Right ventricle myocardium superior (tissue), 1 donor: ENCODE measurements at places on chromosomes 6 and 20. TPM values are rescaled to one million over a fixed set of nuclear protein-coding genes. Genes with fewer than 3 reads are reported as not detected.

DNA sequence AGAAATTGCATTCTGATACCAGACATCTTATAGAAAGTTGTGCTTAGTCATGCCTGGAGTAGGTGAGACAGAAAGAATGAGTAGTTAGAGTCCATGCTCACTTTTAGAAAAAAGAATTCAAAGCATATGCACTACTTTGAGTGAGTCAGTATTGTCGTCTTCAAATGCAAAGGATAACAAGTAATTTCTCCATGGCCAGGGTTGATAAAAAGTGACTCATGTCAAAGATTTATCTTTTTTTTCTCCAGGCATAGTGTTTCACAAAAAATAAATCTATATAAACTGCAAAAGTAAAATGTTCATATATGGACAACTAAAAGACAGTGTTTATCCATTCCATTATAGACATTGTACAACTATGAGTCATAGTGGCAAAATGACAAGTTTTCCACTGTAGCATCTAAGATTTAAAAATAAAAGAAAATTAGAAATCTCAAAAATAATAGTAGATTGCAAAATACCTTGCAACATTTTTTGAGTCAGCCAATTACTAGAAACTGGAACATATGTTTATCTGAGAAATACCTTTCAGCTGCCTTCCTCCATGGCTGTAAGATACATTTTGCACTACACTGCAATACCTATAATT is 329.6 kb downstream of the GRIK2 start:
- no peak for DNase-seq

The FILIP1 gene
- total RNA-seq: 160 TPM

DNA sequence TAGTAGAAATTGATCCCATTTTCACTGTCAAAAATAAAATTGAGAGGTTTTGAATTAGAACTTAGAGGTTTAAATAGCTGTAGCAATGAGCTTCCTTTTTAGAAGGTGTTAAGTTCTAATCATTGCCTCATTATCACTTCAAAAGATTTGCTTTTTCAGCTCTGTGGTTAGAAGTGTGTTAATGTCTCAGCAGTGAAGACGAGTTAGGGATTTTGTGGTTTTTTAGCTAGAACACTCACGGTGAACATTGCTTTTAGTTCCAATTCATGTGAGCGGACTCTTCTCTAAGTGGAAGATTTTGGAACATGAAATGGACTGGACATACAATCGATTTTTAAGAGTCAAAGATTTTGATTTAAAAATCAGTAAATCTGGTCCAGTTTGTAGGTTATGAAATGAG is 12.7 kb upstream of the IFNGR1 start:
- no peak for DNase-seq

The LGSN gene
- not detected for total RNA-seq

GRCh38 chr6:71248306-71248765 is 40.3 kb upstream of the OGFRL1 start:
- DNase-seq: no peak

- DNase-seq: no peak
These were observed 22.6 kb downstream of the PIGU start for GRCh38 chr20:34654207-34654744.

GRCh38 chr20:52785679-52786078 is 186.5 kb upstream of the TSHZ2 start:
- DNase-seq: peak; percentile 49

GRCh38 chr6:130908958-130909357 is 81.8 kb downstream of the SMLR1 start:
- no peak for DNase-seq

DNA sequence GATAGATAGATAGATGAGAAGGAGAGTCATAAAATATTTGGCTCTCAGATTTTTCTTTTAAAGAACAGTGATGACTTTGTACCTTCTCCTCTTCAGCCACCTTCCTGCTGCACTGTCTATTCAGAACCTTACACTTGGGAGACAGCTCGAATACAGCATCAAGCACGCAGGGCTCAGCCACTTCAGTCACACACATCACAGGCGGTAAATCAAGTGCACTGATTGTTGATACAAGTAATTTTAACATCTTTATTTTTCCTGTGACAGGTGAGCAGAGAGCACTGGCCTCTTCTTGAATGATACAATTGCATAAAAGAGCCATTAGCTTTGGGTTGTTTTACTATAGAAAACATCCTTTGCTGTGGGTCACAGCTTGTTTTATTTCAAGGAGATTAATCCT is 1118.5 kb upstream of the EYS start:
- DNase-seq: no peak

DNA sequence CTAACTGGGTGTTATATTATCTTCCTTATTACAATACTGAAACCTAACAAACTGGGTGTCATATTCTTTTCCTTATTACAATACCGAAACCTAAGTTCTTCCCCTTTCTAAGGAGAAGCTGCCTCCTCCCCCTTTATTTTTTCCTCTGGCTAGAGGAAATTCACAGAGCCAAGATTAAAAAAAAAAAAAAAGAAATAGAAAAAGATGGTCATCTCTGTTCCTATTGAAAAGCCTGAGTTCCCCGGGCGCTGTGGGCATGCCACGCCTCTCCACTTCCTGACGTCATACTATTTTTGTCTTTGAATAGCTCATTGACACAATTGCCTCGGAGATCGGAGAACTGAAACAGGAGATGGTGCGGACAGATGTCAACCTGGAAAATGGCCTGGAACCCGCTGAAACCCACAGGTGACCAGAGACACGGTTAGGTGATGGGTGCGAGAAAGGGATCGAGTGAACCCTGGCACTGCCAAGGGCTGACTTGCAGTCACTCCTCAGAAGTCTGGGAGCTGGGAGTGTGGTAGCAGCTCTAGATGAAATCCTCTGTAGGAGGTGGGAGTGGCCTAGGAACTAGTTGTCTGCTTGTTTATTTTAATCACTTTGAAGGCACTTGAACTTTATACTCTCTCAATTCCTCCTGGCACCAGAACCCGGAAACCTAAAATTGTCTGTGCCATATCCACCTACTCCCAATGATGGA is 82.2 kb upstream of the NAA20 start:
- DNase-seq: peak; percentile 65

GRCh38 chr6:109453594-109454495 is 1.7 kb downstream of the MICAL1 start:
- peak; percentile 64 for DNase-seq

The SMPDL3A gene
- total RNA-seq: 3.7 TPM

The C6orf132 gene
- 1.9 TPM for total RNA-seq

DNA sequence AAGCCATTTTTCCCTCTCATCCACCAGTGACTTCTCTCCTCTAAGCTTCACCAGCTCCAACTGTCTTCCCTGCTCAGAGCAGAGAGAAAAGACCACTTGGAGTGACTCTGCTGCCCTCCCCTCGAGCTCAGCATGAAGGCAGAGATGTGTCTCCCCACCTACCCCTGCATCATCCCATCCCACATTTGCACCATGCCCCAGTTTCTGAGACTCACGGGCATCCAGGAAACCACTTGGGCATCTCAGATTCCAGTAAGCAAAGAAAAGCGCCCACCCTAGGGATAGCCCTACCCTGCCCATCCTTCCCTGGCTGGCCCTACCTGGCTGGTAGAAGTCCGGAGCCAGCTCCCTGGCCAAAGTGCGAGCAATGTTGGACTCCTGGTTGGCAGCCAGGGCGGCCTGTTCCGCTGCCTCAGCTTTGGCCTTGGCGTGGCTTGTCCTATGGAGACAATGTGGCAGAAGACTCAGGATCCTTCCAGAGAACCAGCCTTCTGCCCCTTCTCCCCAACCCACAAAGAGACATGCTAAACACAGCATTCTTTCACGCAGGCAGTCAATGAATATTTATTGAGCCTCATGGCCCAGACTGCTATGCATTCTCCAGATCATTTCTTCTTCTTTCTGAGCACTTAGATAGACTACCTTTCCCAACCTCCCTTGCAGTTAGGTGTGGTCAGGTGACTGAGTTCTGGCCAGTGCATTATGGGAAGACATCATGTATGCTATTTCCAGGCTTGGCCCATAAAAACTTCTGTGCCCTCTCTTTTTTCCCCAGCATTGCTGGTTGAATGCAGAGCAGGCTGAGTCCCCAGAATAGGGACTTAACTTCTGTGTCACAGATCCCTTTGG is 68.6 kb downstream of the JPH2 start:
- DNase-seq: no peak

DNA sequence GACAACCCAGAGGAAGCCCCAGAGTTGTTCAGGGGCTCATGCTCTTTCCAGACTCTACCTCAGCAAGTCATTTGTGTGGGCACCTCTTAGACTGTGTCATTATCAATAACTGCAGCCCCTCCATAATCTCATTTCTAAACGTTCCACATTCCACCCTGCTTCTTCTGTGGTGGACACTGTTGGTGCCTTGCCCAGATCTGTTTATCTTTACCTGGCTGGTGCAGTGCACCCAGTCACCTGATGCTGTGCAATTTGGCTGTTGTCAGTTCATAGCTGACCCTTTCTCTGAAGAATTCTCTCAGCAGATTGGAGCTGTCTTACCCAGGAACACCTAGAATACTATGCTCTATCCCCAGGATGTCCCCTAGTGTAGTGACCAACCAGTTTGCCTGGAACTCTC is 80.0 kb downstream of the ATRN start:
- DNase-seq: no peak
